ENCODE measurements at places on chromosomes 5 and 9.

DNA sequence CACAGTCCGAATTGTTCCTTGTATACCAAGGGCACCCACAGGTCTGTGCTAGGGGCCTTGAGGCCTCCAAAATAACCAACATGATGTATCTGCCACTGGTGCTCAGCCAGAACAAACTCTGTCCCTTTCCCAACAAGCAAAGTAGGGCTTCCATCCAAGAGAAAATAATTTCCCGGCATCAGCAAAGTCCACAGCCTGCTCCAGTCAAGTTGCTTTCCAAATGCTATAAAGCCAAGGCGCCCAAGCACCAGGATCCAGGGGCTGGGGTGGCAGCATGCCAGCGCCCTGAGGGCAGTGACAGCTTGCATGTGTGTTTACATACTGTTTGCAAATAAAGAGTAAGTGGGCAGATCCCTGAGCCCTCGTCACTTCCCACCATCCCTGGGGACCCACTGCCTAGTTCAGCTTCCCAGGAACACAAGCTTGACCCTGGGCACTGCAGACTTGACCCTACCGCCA is 155.9 kb downstream of the ERCC6L2 start:
- DNase-seq = no peak

GRCh38 chr5:113508756-113509155 is 4.7 kb upstream of the YTHDC2 start:
- DNase-seq = no peak

GRCh38 chr9:110146373-110146772 is 61.6 kb downstream of the C9orf152 start:
- DNase-seq = no peak

- DNase-seq = no peak
Observed at GRCh38 chr5:59287884-59288283, 605.6 kb downstream of the PDE4D start.

GRCh38 chr9:73229543-73229942 is 77.9 kb downstream of the ANXA1 start:
- DNase-seq = no peak

- DNase-seq = no peak
Observed at GRCh38 chr9:91032121-91032531, 230.5 kb downstream of the SYK start.

DNA sequence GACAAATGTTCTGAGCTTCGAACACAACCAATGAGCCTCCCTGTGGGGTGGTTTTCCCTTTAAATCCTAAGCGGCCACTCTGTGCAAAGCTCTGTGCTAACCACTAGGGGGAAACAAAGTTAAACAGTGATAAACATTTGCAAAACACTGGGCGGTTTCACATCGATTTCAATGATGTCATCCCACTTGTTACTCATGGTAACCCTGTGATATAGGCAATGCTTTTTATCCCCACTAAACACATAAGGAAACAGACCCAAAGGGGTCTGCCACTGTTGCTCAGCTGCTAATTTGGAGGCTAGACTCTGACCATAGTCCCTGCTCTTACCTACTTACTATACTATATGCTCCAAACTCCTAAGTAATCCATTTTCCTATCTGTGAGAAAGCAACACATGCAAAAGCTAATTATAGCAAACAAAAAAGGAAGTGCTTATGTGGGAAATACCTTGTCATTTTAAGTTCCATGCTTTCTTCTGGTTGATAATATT is 57.3 kb downstream of the PTPN3 start:
- peak; percentile 54 for DNase-seq

DNA sequence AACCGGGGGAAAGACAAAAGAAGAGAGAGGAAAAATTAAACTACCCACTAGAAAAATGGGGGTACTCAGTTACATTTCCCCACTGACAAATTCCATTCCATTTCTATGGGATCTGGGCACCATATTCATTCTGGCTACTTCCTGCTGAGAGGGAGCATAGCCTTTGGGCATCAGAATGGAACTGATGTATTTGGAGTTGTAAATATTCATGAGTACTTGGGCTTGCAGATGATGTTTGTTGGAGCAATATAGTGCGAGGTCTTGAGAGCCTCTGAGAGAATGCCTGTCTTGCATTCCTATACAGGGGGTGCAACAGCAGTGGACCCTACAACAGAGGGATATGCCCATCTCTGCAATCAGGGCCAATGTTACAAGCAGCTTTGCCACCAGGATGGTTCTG is 16.7 kb downstream of the GMCL2 start:
- DNase-seq = no peak

DNA sequence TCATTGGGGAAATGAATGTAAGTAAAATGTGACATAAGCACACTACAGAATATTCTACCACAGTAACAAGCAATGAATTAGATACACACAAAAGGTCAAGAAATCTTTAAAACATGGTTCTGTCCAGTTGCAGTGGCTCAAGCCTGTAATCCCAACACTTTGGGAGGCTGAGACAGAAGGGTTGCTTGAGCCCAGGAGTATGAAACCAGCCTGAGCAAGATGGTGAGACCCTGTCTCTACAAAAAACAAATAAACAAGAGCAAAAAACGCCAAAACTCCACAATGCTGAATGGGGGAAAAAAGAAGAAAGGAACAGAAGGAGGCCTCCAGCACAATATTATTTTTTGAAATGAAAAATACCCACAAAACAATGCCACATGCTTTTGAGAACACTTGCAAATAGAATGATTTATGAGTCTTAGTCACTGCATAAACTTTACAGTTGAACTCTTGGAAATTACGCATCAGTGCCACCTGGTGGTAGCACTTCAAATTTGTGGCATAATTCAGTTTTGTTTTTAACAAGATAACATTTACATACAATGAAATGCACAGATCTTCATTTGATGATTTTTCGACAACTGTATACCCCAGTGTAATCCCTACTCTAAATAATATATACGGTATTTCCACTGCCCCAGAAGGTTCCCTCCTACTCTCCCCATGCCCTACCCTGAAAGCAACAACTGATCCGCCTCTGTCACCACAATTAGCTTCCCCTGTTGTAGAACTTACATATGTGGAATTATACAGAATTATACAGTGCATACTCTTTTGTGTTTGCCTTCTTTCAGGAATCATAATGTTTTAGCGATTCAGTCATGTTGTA is 14.4 kb upstream of the SPINK4 start:
- DNase-seq = peak; percentile 57

DNA sequence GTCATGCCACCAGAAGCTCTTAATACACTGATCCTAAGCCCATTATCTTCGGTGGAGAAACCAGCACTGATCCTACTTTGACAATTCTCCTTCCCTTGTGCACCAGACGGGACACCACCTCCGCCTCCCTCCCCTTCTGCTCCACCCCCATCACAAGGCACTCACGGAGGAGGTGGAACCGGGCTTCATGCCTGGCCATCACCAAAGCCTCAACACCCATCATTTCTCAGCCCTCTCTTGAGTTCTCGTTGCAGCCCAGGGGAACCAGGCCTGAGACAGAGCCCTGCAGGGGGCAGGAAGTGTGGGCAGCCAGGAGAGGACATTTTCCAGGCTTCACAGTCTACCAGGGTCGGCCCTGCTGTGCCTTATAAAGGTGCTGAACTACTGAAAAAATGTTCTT is 160.5 kb downstream of the GOLPH3 start:
- no peak for DNase-seq

DNA sequence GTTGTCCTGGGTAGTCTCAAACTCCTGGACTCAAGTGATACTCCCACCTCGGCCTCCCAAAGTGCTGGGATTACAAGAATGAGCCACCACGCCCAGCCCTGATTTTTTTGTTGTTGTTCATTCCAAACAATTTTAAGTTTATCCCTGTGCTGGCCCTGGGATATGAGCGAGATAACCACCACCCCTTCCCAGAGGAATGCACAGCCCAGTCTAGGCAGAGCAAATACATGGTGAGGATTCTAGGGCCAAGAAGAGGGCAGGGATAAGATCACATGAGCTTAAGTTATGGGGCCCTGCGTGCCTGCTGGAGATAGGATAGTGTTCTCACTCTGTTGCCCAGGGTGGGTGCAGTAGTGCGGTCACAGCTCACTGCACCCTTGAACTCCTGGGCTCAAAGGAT is 21.0 kb upstream of the TOR1B start:
- DNase-seq = no peak

GRCh38 chr5:134659456-134659855 is 10.9 kb downstream of the SEC24A start:
- DNase-seq = no peak

- DNase-seq = no peak
Observed at GRCh38 chr9:4415281-4415680, 75.0 kb upstream of the SLC1A1 start.

GRCh38 chr5:147751-148150 is 43.5 kb upstream of the LRRC14B start:
- no peak for DNase-seq

- DNase-seq = no peak
Observed at GRCh38 chr5:219460-219863, 1.3 kb downstream of the SDHA start.

GRCh38 chr5:72922422-72922821 is 33.4 kb upstream of the FCHO2 start:
- DNase-seq = no peak

GRCh38 chr9:132007371-132008025 is 72.2 kb downstream of the MED27 start:
- DNase-seq = no peak

GRCh38 chr5:36251218-36251617 is 9.5 kb upstream of the NADK2 start:
- DNase-seq = no peak

DNA sequence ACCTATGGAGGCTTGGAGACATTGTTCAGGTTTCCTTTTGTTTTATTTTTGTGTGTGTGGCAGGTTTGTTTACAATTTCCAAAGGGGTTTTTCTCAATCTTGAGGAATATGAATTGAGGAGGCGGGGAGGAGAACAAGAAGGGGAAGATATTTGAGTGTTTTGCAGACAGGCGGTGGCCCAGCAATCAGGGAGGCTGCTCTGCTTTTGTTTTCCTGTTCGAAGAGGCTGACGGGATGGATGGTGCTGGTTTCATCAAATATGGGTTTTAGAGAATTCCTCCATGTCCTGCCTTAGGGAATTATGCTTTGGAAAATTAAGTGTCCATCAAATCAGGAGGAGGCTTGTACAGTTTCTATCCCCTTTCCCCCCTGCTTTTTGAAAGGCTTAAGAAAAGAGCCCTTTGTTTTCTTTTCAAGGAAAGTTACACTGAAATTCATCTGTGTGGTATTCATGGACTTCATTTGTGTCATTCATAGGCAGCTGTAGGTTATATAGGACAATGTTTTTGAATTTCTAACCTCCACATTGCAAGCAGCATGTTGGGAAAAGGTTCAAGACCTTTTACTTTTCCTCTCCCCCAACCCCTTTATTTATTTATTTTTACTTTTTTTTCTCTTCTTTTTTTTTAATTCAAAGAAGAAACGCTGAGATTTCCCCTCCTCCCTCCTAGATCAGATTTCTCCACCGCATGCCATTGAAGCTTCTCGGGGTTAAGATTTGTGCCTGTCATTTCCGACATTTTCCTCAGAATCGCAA is 107.4 kb downstream of the ZNF462 start:
- DNase-seq = no peak

DNA sequence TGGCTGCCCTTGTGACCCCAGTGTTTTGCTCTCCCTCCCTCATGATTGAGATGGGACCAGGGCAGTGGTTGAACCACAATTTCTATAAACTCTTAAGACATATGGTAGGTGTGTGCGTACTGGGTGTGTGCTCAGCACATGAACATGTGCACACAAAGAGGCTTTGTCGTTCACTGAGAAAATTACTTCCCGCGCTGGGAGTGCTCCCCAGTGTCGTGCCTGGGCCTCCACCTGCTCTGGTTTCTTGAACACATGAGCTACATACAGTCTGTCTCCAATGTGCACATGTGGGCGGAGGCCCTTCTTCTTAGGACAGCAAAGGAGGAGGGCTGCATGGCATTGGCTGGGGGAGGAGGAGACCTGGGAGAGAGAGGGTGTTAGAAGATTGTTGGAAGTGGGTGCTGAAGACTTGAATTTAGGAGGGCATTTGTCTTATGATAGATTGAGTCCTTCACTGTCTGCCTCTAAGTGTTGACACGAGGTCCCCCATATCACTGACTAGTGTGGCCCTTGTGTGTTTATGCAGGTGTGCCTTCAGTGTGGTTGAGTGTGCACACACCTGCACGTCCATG is 170.0 kb downstream of the CACNA1B start:
- DNase-seq = no peak

- no peak for DNase-seq
Observed at GRCh38 chr5:179516221-179516620, 34.1 kb upstream of the RUFY1 start.

DNA sequence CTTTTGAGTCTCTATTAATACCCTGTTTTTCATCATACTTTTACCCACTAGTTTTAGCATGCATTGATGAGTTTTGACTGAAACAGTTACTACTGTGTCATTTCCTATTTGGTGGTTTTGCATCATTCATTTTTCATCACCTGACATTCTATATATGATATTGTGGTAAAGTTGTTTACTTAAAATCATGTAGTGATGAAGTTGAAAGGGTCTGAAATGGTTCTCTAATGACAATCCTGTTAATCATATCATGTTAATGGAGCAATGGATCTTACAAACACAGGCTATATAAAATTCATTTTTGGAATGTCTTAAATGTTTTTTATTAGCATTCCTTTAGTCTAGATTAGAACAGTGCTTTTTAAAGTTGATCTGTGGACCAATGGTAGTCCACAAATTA is 84.1 kb downstream of the ERBIN start:
- DNase-seq = peak; percentile 4

DNA sequence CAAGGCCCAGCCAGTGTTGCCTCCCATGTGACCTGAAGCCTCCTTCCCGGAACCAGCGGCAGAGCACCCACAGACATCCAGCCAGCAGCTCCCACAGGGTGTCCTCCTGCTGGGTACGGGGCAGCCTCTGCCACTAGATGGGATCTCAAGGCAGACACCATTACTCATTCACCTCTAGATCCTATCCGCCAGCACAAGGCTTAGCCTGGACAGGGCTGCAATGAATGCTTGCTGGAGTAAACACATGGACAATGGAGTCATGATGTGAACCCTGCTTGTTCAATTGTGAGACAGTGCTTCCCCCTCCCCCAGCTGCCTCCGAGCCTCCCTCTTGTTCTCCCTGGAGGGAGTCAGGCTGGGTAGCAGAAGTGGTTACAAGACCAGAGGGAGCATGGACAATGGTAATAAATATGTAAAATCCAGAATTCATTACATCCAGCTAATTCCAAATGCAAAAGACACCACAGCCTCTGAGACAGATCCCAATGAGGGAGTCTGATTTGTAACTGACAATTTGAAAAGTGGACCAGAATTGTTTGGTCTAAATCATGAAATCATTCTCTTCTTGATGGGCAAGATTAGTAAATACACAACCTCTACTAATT is 132.0 kb downstream of the CRB2 start:
- DNase-seq = no peak

Measured in fibroblast of skin of left biceps (primary cell).